ENCODE measurements at places on chromosomes 13 and 19.

GRCh38 chr19:4034048-4035017 is 26.8 kb downstream of the PIAS4 start:
- DNase-seq = no peak

GRCh38 chr13:97223037-97223710 is 1.0 kb downstream of the MBNL2 start:
- DNase-seq = no peak

- no peak for DNase-seq
These were observed 101.4 kb downstream of the UQCRFS1 start for GRCh38 chr19:29111576-29111975.

DNA sequence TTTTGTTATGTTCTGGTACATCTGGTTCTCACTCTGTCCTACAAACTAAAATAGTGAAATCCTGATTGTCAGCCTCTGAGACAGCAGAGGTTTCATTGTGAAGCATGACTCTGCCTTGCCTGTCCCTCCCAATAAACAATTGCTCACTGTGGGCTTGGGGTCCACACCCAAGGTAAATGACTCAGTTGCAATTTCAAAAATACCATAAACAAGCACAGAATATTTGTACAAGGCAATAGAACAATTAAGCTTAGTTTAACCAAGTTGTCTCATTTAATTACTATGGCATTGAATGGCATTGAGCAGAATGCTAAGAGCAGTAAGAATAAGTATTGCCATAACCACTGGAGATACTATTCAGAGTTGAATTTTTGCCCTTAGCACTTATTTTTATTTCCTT is 353.6 kb downstream of the SPRY2 start:
- DNase-seq = no peak

- no peak for DNase-seq
These were observed 656.9 kb upstream of the MIR17HG start for GRCh38 chr13:90690458-90691080.

- peak; percentile 9 for DNase-seq
These were observed 53.9 kb upstream of the OBI1 start for GRCh38 chr13:78712831-78713230.

Measured in spinal cord (tissue), 10 donors.